ENCODE measurements at places on chromosomes 4 and X.

- no peak for DNase-seq
Observed at GRCh38 chr4:113141901-113142346, 92.5 kb downstream of the ANK2 start.

- DNase-seq, result no peak
Observed at GRCh38 chrX:133864236-133864635, 121.2 kb downstream of the GPC3 start.

DNA sequence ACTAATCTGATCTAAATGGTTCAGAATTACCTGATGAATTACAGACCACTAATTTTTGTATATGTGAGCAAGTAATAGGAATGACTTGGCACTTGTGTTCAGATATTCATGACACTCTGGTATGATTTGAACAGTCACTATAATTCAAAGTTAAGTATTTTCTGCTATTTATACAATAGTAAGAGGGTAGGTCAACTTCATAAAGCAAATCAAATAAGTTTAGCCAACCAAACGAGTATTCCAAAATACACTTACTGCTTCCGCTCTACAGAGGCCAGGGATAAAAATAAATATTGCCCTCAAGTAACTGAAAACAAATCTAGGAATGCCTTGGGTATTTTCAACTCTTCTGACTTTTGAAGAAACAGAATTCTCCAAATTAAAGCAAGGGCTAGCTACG is 9.1 kb downstream of the EMCN start:
- no peak for DNase-seq

DNA sequence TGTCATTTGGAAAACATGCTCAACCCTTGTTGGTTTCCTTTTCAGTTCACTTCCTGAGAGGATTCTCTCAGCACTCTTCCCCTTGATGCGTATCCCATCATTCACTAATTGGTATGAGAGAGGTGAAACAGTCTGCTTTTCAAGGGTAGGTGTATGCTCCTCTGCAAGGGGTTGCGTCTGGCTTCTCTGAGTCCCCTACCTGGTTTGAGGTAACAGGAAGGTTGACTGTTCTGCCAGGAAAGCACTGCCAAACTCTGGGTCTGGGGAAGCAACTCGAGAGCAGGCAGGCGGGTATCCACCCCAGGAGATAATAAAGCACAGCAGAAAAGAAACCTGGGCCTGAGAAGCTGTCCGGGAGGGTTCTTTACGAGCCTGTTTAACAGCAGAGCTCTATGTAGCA is 101.2 kb downstream of the SHROOM4 start:
- DNase-seq, result no peak

DNA sequence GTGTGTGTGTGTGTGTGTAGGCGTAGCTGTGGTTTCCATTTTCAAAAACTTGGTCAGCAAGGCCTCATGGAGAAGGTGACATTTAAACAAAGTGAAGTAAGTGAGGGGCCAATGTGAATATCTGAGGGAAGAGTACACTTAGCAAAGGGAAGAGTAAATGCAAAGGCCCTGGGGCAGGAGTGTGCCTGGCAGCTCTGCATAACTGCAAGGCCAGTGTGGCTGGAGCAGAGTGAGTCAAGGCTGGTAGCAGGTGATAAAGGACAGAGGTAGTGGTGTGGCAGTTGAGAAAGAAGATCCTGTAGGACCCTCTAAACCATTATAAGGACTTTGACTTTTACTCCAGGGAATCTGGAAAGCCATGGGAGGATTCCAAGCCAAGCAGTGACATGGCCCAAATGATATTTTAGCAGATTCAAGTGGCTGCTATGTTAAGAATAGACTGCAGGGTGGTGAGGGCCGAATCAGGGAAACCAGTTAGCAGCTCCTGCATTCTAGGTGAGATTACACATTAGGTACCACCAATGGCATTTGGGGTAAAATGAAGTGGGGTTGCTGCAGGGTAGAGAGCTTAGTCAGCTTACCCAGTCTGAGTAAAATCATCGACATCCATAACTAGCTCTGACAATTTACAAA is 5.9 kb upstream of the TBC1D1 start:
- DNase-seq, result no peak

GRCh38 chr4:45621971-45622370 is 501.9 kb downstream of the GABRG1 start:
- no peak for DNase-seq

DNA sequence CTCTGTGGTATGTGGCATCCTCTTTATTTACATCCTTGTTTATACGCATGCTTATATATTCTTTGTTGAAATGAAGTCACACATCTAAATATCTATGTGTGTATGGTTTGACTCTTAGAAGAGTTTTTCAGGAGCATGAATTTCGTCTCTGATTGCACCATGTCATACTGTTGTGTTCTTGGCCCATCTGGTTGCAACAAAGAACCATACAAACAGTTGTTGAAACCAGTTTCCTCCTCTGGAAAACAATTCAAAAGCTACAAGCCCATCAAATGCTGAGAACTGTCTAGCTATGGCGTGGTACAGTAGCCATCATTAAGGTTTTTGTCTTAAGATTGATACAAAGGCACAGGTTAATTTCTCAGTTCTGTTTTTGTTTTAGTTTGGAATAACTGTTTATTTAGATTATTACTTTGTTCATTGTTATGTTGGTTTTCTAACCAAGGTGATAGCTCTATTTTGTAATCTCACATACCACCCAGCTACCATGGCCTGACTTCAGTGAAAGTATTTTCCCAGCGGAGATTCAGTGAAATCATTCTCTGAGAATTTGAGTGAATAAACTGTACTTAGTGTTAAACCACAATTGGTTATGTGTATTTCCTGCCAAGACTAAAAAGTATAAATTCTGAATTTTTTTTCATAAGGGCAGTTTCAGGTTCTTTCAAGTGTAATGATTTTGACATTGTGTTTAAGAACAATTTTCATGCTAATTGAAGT is 91.0 kb downstream of the ARHGAP24 start:
- no peak for DNase-seq

- DNase-seq, result no peak
Observed at GRCh38 chr4:25531272-25531671, 124.4 kb upstream of the SLC34A2 start.

- DNase-seq, result no peak
Observed at GRCh38 chr4:92129408-92129994, 174.3 kb upstream of the GRID2 start.

DNA sequence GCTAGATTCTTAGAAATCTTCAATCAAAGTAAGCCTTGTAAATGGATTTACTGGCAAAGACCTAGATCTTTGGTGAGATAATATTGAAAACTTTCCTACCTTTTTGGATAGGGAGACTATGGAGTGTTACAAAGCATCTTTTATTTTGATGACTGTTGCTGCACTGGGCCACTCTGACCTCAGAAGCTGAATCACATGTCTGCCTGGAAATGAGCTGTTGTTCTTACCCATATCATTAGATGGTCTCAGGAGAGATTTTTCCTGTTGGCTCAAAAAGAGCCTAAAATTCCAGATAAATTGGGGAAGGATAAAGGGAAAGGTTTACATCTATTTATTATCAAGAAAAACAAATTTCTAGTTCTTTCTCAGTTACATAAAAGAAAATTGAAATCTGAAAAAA is 127.5 kb upstream of the BMP3 start:
- DNase-seq, result no peak

All from activated CD4-positive, alpha-beta memory T cell treated with anti-CD3 and anti-CD28 coated beads, Interleukin-2, amount 10 ng/mL, durations not matched to agents 7 days and 5 days (primary cell).